ENCODE measurements at places on chromosomes 7 and 10. TPM values are rescaled to one million over a fixed set of nuclear protein-coding genes. Genes with fewer than 3 reads are reported as not detected.

CLCN1 gene
- total RNA-seq: not detected

NPY4R gene
- not detected for total RNA-seq

RPEL1 gene
- not detected for total RNA-seq

CUBN gene
- 6.8 TPM for total RNA-seq

CYP2C8 gene
- not detected for total RNA-seq
